ENCODE measurements at places on chromosomes 5 and 9.
A peak's percentile ranks its signal among the peaks of the same experiment; 100 is the strongest.

GRCh38 chr5:125198270-125198974 is 452.0 kb upstream of the ZNF608 start:
- DNase-seq: no peak

GRCh38 chr9:137163805-137164204 is 6.0 kb downstream of the LRRC26 start:
- DNase-seq: no peak

DNA sequence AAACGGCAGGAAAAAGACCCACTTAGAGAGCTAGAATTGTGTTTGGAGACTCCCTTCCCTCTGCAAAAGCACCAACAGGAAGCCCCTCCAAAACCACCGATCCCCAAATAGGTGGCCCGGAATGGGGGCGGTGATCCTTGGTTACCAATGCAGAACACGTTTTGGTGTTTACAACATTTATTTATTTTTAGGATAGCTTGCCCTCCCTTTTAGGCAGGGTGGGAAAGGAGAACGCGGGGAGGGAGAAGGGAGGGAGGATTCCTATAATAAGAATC is 579 bp upstream of the NTRK2 start:
- no peak for DNase-seq

DNA sequence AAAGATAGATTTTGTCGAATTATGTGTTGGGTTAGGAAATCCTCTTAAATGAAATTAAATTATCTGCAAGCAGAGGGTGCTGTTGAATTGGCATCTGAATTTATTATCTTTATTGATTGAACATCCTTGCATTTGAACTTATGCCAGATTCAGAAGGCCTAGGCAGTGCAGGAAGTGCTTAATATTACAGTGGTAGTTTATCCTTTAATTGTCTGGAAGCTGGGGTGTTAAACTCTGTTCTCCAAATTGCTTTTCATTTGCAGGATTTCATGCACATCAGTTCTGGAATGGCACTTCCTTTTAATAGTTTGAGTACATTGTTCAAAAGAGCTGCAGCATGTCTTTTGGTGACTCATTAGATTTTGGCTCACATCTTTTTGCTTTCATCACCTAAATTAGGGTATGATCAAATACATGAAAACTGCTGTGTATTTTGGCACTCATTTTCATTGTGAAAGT is 186.3 kb downstream of the KDM4C start:
- DNase-seq: no peak

DNA sequence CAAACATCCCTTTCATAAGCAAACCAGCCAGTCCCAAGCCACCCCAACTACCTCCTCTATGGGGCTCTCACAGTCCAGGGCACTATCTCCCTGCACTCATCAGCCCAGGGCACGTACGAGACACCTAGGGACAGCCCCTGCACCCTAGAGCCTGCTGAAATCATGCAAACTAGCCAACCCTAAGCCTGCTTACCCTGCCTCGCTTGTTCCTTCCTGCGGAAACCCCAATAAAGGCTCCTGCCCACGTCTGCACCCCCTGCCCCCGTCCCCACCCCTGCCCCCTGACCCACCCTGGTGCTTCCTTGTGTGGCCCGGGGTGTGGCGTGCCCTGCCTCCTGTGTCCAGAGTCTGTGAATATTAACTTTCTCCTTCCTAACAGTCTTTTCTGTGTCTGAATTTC is 135.9 kb downstream of the GADD45G start:
- DNase-seq: no peak

- DNase-seq: no peak
Measured at GRCh38 chr5:67985686-67986387, 229.7 kb upstream of the PIK3R1 start.

- DNase-seq: no peak
Measured at GRCh38 chr5:172530406-172530805, 76.1 kb upstream of the SH3PXD2B start.

- no peak for DNase-seq
Measured at GRCh38 chr5:119359737-119360413, 4.1 kb downstream of the TNFAIP8 start.

DNA sequence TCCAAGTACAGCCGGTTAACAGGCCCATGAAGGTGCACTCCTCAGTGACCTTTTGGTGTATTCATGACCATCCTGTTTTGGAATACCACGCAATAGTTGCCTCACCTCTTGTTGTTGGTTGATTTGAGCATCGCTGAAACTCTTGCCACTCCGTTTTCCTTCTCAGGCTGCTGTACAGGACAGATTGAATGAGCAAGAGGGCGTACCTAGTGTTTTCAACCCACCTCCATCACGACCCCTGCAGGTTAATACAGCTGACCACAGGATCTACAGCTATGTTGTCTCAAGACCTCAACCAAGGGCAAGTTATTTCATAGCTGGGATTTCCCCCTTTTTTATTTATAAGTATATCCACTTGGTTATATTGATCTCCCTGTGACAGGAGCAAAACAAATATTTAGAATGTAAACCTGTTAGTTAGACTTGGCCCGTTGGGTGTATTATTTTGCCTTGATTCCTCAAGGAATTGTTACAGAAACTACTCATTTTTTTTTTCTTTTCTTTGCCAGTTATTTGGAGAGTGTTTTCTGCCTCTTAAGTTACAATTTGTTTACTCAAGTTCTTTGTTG is 38.1 kb downstream of the FAF2 start:
- no peak for DNase-seq

DNA sequence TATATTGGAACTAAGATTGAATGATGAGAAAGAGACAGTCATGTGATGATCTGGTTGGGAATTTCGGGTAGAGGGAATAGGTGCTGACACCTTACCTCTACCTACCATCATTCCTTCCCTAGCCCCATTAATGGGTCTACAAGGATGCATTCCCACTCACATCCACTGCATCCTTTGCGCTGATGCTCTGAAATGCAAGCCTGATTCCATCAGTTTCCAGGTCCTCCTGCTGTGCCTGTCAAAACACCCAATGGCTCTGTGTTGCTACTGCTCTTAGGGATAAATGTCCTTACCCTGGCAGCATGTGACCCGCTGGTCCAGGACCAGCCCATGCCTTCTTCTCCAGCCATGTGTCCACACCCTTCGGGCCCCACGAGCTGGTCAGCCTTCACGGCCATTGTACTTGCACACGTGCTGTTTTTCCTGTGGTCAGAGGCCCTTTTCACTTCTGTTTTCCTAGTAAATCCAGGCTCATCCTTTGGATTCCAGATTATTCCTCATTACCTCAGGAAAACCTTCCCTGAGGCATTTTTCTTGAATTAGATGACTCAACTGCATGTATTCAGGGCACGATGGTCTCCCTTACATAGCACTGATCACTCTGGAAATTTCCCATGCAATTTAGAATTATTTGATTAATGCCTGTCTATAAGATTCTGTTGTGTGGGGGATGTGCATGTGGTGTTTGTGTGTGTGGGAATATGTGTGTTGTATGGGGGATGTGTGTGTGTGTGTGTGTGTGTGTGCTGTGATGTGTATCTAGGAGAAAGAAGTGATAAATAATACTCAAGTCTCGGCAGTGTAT is 185.0 kb downstream of the DIRAS2 start:
- DNase-seq: peak; percentile 17

DNA sequence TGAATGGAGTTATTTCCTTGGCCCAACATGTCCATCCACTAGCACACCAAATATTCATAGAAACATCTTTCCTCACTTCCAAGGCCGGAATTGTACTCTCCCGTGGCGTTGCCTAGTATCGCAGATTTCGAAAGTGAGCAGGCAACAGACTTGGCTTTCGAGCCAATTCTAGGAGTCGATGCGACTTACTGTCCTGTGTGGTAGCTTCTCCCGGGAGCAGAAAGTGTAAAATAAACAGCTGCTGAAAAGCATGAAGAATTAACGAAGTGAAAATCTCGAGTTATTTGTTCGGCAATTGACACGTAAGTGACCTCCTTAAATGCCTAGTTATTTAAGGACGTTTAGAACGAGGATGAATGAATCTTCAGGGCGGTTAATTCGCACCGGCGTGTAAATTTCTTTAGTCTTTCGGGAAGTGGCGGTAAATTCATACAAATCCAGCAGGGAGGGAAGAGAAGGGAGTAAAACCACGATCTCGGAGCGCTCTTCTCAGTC is 449 bp upstream of the PCSK5 start:
- DNase-seq: peak; percentile 46

DNA sequence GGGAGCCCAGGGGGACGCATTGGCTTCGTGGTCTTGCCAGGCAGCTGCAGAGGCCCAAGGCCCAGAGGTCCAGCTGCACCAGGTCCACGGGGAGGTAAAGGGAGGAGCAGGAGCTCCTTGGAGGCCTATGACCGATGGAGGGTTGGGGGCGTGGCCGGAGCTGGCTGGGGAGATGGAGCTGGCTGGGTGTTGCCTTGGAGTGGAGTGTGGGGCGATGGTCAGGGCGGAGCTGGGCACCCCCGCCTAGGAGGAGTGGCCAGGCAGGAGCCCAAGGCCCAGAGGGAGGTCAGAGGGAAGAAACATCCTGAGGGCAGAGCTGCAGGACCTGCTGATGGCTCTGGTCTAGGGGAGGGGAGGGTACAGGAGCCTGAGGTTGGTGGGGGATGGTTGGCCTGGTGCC is 44.6 kb downstream of the KCNT1 start:
- no peak for DNase-seq

- no peak for DNase-seq
Measured at GRCh38 chr9:134536931-134537330, 104.7 kb upstream of the COL5A1 start.

DNA sequence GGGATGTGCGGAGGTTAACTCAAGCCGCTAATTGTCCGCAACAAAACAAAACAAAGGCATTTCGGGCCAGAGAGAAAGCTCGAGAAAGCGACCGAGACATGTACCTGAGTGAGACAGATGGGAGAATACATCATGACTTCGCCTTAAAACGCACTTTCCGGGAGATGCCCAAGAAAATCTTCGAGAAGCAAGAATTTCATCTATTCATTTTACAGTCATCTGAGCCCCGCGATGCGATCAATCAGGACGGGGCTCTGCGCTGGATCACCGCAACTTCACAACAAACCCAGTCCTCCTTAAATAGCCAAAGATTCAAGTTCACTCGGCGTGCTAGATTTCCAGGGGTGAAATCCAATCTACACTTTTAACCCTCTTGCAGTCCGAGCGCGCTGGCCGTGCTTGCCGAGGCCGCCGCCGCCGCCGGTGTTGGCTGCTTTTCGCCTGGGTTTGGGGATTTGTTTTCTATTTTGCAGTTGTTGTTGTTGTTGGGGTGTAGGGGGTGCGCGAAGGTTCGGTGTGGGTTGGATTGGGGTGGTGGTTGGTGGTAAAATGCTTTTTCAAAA is 482 bp downstream of the NFIB start:
- DNase-seq: no peak

DNA sequence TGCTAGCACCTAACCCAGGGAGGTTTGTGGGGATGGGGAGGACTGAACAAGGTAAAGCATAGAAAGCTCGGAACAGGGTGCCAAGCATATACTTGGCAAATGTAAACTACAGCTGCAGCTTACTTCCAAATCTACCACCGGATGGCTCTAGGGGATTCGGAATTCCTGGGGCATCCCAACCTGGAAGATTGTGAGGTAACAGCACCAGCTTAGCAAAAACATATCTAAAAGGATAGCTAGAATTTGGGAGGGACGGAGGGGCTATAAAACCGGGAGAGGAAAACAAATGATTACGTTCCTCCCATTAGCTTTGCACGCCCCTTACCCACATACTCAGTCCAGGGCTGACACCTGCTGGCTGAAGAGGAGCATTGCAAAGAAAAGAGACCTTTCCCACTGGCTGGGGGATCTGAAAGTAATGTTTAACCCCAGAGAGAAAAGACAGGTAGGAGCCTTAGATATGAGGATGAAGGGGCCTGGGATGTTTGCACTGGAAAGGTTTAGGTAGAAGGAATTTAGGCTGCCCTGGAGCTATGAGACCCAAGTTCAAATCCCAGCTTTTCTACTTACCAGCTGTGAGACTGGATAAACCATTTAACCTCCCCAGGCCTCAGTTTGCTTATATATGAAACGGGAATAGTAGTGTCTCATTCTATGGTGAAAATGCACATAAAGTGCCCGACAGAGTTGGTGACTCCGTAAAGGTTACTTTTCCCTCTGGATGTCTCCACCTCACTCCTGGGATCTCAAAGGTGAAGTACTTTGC is 73.6 kb downstream of the FAM114A2 start:
- peak; percentile 9 for DNase-seq

GRCh38 chr5:68652534-68652965 is 437.0 kb downstream of the PIK3R1 start:
- no peak for DNase-seq

DNA sequence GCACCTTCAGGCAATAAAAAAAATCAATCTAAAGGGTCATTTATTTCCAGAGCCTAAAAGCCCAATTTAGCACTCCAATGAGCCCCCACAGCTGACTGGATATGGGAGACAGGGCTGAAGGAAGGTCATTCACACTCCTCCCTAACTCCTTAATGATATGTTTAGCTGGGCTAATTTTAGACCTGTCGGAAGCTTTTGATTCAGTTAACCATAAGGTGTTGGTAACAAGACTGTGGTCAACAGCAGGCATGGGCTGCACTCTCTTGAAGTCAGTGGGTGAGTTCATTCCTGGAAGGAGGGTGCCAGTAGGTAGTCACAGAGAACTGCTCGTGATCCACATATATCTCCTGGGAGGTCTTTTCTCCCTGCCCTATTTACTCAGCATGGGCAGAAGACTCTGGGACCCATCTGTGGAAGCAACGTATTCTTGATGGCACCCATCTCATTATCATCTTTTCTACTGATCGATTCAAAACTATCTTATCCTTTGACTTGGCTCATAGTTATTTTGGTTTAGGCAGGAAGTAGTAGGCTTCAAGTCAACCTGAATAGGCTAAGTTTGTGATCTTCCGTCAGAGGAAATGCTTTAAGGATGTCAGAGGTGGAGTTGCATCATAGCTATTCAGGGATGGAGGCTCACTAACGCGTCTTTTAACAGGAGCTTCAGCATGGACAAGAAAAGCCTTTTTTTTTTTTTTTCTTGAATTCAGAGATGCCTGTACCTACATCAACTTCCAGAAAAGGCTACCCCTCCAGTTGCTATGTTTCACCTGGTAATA is 367.7 kb upstream of the SLC30A5 start:
- no peak for DNase-seq

DNA sequence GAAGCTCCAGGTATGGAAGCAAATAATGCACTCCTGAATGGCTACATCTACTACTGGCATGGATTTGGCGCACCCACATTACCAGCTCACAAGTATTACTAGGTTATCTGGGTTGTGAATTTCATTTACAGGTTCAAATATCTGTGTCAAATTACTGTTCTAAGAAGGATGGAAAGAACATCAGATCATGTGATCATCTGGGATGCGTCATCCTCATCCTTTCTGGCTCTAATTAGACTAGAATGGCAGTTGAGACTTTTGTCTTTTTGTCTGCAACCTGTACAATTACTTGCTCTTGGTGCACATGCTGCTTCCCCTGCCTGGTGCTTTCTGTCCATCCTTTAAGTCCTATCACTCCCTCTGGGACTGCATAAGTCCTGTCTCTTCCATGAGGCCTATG is 64.1 kb downstream of the PJA2 start:
- DNase-seq: no peak

All from RCC 7860 (cell line).